ENCODE measurements at places on chromosomes 7 and 10. TPM values are rescaled to one million over a fixed set of nuclear protein-coding genes. Genes with fewer than 3 reads are reported as not detected.

DNA sequence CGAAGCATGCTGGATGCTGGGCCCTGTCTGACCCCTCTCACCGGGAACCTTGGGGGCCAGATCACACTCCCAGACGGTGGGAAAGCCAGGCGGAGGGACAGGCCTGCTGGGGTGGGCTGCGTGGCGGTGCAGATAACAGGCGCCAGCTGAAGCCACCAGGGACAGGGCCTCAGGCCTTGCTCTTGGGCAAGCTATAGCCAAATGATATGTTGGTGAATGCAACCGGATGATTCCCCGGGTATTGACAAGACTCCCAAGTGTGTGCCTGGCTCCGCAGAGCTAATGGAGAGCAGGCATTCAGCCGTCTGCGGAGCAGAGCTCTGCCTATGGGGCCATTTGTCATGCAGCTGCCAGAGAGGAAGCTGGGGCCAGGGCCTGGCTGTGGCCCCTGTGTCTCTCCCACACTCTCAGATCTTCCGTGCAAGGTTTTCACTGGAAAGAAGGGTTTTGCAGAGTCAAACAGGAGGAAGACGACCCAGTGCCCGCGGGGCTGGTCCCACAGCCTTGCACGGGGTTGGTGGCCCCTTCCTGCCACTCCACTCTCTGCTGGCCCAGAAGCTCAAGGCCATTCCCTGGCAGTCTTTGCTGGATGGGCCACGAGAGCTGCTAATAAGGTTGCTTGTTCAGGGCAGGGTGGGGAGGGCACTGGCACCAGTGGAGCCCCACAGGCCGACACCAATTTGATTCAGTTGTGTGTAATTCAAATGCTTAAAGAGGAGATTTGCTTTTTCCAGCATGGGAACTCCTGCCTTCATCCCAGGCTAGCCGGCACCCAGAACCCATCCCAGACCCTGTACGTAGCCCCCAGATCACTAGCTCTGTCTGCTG lies 91.8 kb downstream of the PRKAG2 start:
- no peak for DNase-seq

DNA sequence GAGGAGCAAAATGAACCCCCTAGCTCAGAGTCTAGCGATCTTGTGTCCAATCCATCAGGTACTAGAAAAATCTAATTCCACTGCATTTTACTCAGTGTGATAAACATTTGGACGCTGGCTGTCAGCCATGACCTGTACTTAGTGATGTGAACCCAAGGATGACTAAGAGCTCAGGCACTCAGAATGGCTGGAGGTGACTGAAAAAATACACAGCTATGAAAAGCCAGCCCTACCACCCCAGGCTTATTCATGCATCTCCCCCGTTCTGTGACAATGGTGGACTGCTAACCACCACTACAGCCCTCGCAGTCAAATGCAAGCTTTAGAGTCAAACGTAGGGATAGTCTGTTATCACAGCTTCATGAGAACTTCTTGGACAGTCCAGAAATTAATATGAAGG lies 14.9 kb downstream of the AFAP1L2 start:
- DNase-seq, result no peak

DNA sequence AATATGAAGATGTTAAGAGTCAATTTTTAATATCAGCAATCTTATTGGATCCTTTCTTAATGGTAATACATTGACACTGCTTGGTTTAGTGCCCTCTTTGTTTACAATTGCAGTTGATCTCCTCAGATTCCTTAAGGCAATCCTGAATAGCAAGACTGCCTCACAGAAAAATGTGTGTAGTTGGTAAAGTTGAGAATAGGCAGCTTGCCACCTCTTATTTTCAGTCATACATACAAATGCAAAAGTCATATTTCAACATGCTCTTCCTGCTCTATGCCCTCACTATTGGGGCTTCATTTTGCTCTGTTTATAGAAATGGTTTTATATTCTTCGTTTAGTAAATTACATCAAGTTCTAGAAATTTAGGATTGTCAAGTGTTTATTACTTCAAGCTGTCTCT lies 661.1 kb upstream of the ANKRD30A start:
- no peak for DNase-seq

GRCh38 chr10:97633921-97634320 lies 621 bp upstream of the MORN4 start:
- DNase-seq, result no peak

- no peak for DNase-seq
These were observed 86.2 kb downstream of the AOAH start for GRCh38 chr7:36638140-36638539.

DNA sequence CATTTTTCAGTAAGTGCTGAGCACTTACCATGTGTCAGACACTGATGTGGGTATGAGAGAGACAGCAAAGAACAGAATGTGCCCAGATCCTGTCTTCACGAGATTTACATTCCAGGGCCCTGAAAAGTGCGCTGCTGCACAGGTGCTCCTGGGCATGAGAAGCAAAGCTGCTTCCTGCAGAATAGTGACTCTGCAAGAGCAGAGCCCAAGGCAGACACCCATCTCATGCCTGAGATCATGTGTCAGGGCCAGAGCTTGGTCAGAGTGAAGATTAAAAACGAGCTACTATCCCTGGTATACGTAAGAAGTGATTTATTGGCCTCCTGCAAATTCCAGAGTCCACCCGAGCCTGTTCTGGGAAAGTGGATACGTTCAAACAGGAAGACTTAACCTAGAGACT lies 824.4 kb downstream of the GRID1 start:
- no peak for DNase-seq

- DNase-seq, result no peak
These were observed 318.6 kb upstream of the KLF6 start for GRCh38 chr10:4103603-4104002.

FBXO24 gene
- polyA plus RNA-seq, result 0.29 TPM

Measured in AG04450 (cell line).